ENCODE measurements at places on chromosomes 4 and X.

DNA sequence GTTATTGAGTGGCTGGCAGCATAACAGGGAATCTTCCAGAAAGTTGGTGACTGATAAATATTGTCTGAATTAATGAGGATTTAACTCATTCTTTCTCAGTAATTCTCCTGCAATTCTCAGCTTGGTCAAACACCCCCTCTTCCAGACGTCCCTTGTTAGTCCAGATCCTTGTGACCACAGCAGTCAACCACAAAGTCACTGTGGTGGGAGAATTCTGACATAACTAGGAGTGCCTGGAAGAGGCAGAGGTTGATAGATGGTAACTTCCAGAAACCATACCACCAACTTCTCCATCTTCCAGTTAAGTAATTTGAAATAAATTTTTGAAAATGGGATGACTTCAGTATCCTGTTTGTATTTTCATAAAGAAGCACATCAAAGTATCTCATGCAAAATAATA lies 90.1 kb downstream of the CEP44 start:
- no peak for DNase-seq

DNA sequence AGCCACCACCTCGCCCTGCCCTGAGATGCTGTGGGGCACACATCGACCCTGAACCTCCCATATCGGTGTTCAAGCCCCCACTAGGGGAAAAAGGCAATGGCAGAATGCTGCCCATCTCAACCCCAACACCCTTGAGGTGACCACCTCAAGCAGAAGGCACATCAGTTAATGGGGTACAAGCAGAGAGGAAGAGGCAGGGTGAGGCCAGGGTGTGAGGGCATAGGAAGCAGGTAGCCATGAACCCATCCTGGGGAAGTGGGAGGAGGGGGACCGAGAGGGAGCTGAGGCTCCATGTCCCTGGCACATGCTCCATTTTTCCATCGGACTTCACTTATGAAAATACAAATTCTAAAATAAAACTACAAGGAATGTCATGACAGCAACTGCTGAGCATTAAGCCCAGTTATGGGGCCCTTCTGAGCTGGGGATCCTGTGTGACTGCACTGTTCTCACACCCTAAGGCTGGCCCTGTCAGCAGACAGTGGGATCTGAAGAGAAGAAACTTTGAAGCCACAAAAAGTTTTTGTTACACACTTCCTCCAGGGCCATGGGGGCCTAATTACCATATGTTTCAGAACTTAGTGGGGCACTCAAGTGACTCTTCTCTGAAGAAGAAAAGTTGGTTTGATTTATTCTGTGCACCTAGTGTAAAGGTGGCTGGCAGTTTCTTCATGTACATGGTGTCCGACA lies 68.2 kb upstream of the FAM241A start:
- DNase-seq, result no peak

DNA sequence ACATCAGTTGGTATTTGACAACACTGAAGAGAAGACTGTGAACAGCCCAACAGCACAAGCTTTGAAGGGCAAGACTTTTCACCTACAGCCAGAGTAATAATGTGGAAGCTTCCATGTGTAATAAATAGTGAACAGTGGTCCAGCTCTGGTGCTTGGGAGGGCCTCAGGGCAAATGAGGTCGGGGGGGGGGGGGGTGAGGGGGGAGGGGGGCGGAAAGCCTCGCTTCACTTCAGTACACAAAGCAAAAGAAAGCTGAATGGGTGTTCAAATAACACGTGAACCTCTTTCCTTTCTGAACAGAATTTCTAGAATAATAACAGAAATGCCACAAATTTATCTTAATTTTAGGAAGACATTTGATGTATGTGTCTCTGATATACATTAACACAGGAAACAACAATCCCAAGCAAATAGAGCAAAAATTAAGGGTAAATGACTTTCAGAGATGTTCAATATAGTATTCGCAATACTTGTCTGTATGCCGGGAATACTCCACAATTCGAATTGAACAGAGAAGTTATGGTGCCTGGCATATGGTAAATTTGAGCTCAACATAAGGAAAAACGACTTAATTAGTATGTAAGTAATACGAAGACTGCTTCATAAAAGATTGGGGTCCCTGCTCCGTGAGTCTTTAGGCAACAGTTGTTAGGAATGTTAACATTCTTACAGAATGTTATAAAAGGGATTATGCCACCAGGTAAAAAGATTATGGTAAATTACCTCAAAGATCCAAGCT lies 92.6 kb downstream of the FRYL start:
- DNase-seq, result no peak

GRCh38 chr4:13445841-13446790 lies 38.0 kb downstream of the RAB28 start:
- no peak for DNase-seq

- no peak for DNase-seq
Measured at GRCh38 chr4:56426273-56426672, 9.1 kb downstream of the PPAT start.

DNA sequence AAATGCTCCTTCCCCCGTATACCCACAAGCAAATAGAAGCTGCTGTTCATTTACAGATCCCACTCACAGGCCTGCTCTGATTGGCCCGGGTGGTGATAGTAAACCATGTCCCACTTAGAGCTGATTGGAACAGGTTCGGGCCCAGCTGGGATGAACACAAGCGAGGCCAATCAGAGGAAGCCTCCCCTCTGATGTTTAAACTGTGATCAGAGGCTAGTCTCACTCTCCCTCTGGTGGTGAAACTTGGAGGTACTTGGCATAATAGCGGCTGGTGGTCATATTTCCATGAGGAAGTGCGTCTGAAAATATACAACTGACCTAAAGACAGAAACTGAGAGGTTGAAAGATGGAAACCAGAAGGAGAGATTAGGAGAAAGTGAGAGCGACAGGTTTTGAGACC lies 51.5 kb upstream of the TRPC3 start:
- DNase-seq, result peak; percentile 0

- no peak for DNase-seq
Measured at GRCh38 chrX:5324546-5324945, 904.1 kb downstream of the NLGN4X start.

GRCh38 chr4:36332023-36332781 lies 50.8 kb downstream of the DTHD1 start:
- DNase-seq, result no peak

DNA sequence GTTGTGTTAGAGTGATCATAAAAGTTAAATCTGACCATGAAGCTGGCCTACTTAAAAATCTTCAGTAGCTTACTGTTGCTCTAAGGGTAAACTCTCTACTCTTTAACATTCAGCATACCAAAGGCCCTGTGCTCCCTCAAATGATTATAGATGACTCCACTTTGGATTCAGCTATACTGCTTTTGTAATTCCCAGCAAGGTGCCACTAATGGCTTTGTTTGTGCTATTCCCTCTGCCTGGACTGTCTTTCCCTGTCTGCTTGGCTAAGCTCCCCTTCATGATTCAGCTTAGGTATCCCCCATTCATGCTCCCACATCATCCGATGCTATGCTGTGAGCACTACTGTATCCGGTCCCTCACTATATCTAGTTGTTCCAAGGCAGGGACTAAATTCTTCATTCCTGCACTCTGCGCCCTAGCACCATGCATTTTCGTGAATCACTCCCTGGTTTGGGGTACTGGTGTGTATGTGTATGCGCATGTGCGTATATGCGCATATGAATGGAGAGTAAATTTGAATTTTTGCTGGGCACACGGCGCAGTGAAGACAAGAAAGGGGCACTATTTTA lies 453 bp upstream of the PBDC1 start:
- no peak for DNase-seq

DNA sequence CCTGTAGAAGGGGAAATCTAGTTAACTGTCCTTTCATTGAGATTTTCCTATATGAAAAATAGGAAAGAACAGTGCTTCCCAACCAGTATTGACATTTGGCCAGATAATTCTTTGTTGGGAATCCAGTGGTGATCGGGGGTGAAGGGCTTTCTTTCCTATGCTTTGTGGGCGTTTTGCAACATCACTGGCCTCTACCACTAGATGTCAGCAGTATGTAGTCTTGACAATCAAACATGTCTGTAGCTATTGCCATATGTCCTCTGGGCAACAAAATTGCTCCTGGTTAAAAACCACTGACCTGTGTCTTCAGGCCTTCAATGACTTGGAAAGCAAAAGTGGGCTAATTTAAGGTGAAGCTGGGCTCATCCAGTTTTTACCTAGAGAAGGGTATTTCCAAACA lies 658.5 kb downstream of the DACH2 start:
- no peak for DNase-seq

- DNase-seq, result peak; percentile 45
Measured at GRCh38 chr4:7843831-7844593, 95.6 kb downstream of the AFAP1 start.

- DNase-seq, result no peak
Measured at GRCh38 chr4:141376769-141377168, 156.1 kb downstream of the ZNF330 start.

DNA sequence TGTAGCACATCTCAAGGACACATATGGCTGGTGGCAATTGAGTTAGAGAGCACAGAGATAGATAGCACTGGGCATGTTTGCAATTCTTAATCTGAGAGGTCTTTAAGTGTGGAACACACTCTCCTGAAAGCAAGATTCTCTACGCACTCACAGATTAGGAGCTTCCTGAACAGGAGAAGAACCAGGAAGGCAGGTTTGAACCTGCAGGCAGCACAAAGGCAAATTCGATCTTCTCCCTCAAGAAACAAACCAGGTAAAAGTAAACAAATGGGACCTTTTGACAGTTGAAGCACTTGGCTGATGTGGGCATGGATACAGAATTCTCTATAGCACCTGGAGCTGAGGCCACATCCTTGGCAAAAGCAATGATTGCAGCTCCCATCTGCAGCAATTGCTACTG lies 24.3 kb downstream of the HS3ST1 start:
- DNase-seq, result no peak

Data from stimulated activated CD4-positive, alpha-beta T cell treated with anti-CD3 and anti-CD28 coated beads, Interleukin-15, amount 100 ng/mL, for 1 hour (primary cell).